ENCODE measurements at places on chromosomes 3 and 15. TPM values are rescaled to one million over a fixed set of nuclear protein-coding genes. Genes with fewer than 3 reads are reported as not detected.

Gene TMEM212
- not detected for total RNA-seq

Gene NTRK3
- 0.52 TPM for total RNA-seq

- DNase-seq, result no peak
These were observed 21.2 kb downstream of the STARD5 start for GRCh38 chr15:81302701-81303109.

GRCh38 chr3:129837065-129837642, 56.4 kb downstream of the TMCC1 start:
- DNase-seq, result peak; percentile 66

Gene ERICH6
- total RNA-seq, result not detected

DNA sequence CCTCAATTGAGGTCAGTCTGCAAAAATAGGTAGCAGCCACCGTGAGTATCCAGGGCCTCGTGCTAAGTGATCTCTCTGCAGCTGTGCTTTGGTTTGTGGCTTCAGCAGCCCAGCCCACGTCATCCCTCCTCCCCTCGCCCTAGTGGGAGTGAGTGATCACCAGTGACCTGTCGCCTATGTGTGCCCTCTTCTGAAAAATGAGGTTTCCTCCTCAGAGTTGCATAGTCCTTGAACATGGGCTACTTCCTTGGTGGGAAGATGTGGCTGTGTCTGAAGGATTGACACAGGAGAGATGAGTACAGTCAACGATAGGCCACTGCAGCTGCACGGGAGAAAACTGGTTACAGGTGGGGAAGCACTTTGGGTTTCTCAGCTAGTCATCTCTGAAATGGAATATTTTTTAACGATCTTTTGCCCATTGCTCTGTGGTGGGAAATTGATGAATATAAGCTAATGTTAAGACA, 144.8 kb upstream of the BHLHE40 start:
- DNase-seq, result no peak

Gene PLCH1
- 12.4 TPM for total RNA-seq

Gene TMEM158
- 0.34 TPM for total RNA-seq

DNA sequence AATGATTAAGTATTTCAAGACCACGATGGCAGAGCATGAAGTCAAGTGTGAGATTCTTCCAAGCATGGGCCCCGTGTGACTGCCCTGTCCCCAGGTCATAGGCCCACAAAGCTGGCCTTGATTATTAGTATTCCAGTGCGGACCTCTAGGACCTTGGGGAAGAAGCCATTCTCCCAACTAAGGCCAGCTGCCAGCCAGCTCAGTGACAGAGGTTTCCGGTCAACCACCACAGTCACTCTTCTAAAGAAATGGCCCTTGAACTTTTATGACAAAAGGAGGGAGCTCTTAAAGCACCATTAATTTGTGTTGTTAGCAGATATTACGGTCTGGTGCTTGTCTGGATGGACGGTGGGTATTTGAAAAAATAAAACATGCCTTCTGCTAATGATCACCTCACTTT, 28.0 kb downstream of the FAM3D start:
- no peak for DNase-seq

Gene CYP8B1
- total RNA-seq, result not detected

GRCh38 chr15:59406446-59406845, 31.5 kb upstream of the FAM81A start:
- DNase-seq, result no peak

Gene DPPA2
- 3.1 TPM for total RNA-seq

- DNase-seq, result no peak
These were observed 11.2 kb downstream of the ESYT3 start for GRCh38 chr3:138445654-138446053.

GRCh38 chr3:187983484-187984124, 170.4 kb upstream of the LPP start:
- DNase-seq, result no peak

GRCh38 chr3:5565026-5565425, 377.5 kb downstream of the EDEM1 start:
- no peak for DNase-seq

DNA sequence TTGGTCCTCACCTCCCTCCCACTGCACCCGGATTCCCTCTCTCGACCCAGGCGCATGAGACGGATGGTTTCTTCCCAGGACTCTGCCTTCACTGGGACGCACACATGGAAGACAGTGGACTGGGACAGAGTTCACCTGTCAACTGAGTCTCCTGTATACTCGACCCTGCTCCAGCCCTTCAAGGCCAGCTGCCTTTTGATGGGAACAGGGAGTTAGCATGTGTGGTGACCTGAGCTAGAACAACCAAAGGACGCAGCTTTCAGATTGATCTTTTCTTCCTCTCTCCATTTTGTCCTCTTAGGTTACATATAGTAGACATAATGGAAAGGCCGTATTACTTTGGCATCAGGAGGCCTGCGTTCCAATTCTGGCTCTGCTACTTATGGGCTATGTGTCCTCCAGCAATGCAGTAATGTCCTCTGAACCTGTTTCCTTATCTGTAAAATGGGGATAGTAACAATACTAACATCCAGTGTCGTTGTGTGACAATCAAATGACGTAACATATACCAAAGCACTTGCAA, 94.1 kb downstream of the PEX5L start:
- DNase-seq, result no peak
